Cortex of kidney (tissue), 1 donor: ENCODE measurements at places on chromosomes 2 and 18.

- DNase-seq: no peak
Observed at GRCh38 chr18:7908681-7909299, 341.7 kb downstream of the PTPRM start.

GRCh38 chr2:37552339-37552738 lies 119.1 kb downstream of the CDC42EP3 start:
- no peak for DNase-seq

DNA sequence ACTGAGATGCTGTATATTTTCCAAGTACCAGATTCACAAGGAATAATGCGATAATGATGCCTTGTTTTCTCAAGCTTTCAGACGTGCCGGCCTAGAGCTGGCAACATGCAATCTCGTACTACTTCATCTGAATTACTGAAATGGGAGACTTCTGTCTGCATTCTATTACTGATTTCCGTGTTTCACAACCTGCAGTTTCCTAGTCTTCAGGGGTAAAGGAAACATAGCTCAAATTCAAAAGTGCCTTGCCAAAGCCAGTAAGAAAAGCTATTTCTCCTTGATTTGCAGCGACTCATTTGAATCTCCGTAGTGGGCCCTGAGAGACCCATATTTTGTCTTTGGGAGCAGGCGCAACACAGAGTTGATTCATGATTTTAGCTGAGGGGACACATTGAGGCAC lies 289.0 kb downstream of the CNTNAP5 start:
- no peak for DNase-seq

DNA sequence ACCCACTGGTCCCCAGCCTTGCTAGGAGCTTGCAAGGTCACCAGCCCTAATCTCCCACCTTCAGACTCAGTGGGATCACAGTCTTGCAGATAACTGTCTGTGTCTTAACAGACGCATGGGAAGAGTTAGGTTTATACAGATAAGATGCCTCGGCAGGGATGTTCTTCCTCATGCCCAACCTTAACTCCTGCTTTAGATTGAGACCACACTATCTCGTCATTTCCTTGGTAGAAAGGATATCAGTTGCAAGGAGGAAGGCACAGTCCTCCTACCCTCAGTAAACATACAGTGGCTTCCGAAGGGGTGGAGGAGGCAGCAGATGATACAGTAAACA lies 7.2 kb downstream of the NT5DC4 start:
- no peak for DNase-seq

DNA sequence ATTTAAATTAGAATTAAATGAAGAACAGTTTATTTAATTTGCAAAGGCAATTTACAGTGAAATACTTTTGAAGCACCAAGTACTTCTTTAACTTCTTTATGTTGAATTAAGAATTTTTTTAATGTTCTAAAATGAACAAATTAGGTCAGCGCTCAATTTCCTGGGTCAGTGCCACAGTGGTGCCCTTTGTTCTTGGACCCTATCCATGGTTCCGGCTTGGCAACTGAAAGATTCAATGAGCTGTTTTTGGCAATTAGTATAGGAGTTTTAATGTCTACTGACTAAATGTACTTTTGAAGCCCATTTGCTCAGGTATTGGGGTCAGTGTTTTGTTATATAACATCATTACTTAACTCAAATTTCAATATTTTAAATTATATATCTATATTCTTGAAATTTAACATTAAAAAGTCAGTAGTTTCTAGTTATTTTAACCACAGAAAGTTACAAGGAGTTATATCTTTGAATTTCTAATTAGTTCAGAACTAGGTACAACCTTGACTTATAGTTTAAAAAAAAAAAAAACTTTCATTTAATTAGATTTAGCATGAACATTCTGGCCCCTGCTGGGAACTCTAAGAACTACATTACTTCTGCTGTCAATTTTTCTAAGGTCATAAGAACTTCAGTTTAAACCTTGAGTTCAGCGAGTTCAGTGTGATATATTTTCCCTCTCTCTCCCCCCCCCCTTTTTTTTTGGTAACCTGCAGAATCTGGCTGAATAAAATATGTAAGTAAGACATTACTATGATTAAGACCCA lies 7.6 kb upstream of the MSTN start:
- DNase-seq: no peak

DNA sequence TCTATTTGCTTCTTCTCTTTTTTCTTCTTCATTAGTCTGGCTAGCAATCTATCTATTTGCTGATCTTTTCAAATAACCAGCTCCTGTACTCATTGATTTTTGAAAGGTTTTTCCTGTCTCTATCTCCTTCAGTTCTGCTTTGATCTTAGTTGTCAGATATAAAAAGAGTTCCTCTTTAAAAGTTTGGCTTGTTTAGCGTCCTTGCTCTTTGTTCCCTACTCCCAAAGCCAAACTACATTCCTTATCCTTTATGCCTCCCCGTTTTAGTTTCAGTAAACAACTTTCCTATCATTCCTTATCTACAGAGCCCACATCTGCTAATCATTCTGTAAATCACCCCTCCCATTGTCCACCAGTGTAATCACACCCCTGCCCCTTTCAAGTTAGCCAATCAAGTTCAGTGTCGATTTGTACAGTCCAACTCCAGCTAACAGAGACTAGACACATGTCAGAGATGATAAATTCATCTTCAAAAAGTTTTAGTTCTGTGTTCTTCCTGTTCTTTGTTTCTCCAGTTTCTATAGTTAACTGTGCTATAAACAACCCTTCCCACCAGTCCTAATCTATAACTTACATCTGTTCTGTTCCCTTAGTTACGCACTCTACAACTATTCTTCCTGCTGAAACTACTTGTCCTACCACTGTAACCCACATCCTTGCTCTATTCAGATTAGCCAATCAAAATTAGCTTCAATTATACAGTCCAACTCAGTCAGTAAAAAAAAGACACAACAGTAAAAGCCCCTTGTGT lies 44.4 kb downstream of the TFPI start:
- no peak for DNase-seq

- no peak for DNase-seq
Observed at GRCh38 chr2:26463244-26464192, 14.4 kb downstream of the OTOF start.

GRCh38 chr18:24446453-24446852 lies 14.0 kb upstream of the HRH4 start:
- no peak for DNase-seq

- DNase-seq: no peak
Observed at GRCh38 chr2:197358931-197359330, 48.4 kb upstream of the ANKRD44 start.

- no peak for DNase-seq
Observed at GRCh38 chr2:67290451-67291290, 106.5 kb upstream of the ETAA1 start.

GRCh38 chr2:64440843-64441242 lies 13.1 kb upstream of the LGALSL start:
- no peak for DNase-seq

GRCh38 chr2:109382226-109382895 lies 231.4 kb downstream of the SEPTIN10 start:
- DNase-seq: no peak

DNA sequence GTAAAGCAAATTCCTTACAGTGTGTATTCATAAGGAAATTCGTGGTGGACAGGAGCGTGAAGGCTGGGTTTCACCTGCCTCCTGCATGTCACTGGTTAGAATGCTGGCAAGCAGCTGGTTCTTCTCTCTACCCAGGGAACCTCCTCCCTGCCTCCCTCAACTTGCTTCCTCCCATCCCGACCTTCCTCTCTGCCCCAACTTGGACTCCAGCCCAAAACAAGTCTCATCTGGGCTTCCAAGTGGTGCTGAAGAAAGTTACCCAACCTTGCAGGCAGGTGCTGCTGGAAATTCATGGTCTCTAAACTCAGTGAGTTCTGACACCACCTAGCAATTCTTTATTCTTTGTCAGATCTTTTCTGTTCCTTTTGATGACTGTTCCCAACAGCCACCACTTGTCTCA lies 184.5 kb downstream of the BCL2 start:
- DNase-seq: no peak

DNA sequence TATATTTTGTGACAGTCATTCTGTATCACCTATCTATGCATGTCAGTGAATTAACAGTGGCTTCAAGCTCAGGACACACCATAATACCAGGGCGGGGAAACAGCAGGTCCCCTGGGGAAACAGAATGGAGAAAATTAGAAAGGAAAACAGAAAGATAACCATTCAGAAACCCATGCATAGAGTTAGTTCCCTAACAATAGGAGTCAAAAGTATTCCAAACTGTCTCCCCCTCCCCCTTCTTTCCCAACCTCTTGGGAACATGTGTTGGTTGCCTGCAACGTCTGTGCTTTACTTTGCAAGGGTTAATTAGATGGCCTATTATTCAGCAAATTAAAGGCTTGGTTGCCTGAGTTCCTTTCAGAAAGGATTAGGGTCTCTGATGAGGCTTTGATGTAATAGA lies 176.4 kb downstream of the MYO3B start:
- DNase-seq: no peak

DNA sequence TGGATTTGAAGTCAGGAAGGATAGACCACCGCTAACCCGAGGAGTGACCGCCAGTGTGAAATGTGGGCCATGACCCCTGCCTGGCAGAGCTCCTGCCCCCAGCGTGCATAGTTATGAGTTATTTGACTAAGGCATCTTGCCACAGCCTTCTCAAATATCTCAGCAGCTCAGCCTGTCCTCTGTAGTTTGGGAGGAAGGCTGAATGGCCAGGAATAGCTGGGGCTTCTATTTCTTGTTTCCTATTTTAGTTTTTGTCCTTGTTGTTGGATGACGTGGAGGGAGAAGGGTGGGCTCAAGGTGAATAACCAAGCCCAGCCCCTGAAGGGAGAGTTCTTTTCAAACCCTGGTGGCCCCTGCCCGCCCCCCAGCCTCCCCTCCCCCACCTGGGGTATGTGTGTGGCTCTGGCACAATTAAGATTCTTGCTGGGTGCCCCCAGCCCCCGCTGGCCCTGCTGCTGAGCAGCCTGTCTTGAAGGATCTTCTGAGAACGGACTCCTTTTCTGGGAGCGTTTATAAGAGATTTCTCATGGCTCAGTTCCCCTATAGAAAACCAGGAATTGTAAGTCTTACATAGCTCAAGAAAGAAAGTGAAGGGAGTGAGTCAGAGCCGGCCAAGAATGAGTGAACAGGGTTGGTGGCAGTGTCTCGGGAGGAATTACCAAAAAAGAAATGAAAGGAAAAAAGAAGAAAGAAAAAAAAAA lies 157.4 kb downstream of the GLI2 start:
- DNase-seq: no peak

DNA sequence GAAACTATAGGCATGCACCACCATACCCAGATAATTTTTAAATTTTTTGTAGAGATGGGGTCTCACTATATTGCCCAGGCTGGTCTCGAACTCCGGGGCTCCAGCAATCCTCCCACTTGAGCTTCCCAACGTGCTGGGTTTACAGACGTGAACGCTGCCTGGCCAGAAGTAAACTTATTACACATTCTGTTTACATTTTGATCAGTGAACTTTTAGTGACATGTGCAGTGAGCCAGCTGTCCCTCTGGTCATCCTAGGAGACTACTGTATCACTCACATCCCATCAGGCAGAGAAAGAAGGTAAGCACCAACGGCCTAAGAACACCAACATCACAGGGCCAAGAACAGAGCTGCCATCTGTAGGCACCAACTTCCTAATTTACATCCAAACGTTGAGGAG lies 22.2 kb downstream of the NDUFA10 start:
- DNase-seq: no peak

- no peak for DNase-seq
Observed at GRCh38 chr18:38902796-38903195, 1337.2 kb upstream of the CELF4 start.

GRCh38 chr2:128636802-128637147 lies 318.1 kb upstream of the HS6ST1 start:
- DNase-seq: no peak

DNA sequence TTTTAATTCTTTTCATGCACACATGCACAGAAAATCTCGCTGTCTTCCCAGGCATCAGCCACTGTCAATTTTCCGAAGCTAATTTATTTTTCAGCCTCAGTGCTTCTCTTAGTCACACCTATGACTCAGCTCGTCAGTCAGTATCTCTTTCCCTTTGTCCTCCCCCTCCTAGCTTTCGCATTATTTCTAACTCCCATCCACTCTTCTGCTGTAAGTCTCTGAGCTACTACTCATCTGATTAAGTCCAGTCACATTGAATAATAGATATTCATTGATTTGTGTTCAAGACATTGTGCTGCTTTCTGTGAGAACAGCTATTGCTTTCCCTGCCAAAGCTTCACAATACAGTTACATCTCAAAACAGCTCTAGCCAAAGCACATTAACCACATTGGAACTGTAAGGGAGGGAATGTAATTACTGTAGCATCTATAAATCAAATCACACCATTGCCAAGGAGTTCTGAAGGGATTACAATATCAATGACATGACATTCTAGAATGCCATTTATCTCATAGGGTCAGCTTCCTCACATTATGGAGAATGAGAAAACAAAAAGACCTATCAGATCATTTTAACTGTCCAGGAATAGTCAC lies 89.4 kb downstream of the SCN3A start:
- DNase-seq: no peak

GRCh38 chr2:137973280-137973679 lies 9.0 kb downstream of the HNMT start:
- no peak for DNase-seq

- no peak for DNase-seq
Observed at GRCh38 chr2:121184248-121184862, 100.6 kb downstream of the TFCP2L1 start.

- no peak for DNase-seq
Observed at GRCh38 chr2:164620457-164620856, 825 bp downstream of the GRB14 start.

DNA sequence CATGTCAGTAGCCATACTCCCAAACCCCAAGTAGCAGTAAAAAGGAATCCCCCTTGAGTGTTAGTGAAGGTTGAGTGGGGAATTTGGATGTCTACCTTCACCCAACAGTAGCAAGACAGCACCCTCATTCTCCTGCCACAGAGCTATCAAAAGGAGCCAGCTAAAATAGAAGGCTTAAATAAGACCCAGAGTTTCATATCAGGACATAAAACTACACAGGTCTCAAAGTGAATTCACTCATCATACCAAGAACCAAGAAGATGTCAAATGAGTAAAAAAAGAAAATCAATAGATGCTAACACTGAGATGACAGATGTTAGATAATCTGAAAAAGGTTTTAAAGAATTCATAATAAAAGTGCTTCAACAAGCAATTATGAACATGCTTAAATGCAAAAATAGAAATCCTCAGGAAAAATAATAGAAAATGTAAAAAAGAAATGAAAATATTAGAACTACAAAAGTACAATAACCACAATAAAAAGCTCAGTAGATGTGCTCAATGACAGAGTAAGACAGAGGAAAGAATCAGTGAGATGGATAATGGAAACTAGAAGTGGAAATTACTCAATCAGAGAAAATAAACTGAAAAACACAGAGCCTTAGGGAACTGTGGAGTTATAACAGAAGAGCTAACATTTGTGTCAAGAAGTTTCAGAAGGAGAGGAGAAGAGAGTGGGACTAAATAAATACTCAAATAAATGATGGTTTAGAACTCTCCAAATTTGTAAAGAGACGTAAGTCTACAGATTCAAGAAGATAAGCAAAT lies 90.5 kb downstream of the EDAR start:
- no peak for DNase-seq

- DNase-seq: no peak
Observed at GRCh38 chr2:121128741-121129659, 156.0 kb downstream of the TFCP2L1 start.

- no peak for DNase-seq
Observed at GRCh38 chr2:12455661-12456060, 261.1 kb upstream of the TRIB2 start.
